Activated T-helper 17 cell treated with anti-CD3 and anti-CD28 coated beads, Interleukin-2, amount 50 U/mL, for 72 hours (primary cell): ENCODE measurements at places on chromosomes 7 and 10.

DNA sequence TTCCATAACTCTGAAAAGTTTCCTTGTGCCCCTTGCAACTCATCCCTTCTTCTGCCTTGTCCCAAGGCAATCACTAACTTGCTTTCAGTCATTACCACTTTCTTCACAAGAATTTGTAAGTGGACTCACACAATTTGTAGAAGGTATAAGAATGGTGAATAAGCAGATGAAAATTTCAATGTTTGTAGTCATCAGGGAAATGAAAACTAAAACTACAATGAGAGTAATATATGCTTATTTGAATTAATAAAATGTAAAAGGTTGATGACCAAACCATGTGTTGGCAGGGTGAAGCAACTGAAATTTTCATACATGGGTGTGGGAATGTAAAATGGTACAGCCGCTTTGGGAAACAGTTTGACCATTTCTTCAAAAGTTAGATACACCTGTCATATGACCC lies 79.7 kb downstream of the GNAT3 start:
- H3K36me3 ChIP-seq, result no peaks in the 10 kb centered on the region
- no peak overlapping the region for H3K27ac ChIP-seq
- H3K4me1 ChIP-seq, result no peaks in the 10 kb centered on the region
- no peak for ATAC-seq

DNA sequence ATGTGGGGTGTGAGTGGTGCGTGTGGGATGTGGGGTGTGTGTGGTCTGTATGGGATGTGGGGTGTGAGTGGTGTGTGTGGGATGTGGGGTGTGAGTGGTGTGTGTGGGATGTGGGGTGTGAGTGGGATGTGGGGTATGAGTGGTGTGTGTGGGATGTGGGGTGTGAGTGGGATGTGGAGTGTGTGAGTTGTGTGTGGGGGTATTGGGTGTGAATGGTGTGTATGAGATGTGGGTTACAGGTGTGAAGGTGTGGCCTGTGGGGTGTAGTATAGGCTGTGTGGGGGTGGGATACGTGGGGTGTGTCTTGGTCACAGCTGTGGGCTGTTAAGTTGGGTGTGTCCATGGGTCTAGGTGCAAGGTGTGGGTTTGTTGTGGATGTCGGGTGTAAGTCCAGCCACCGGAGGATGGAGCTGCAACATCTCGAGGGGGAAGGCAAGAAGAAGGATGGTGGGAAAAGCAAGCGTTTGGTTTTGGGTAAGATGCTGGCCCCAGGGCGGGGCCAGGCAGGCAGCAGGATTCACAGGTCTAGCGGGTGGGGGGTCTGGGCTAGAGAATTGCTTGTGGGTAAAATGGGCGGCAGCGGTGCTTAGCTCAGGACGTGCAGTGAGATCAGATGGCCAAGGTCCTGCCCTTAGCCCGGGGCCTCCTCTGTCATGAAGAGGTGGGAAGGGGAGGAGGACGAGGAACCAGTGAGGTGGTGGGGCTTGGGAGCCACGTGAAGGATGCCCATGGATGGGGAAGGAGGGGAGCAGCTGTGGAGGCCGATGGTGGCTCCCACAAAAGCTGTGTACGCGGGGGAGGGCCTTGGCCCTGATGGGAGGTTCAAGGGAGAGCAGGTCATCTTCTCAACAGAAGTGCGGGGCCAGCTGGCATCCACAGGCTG lies 60.1 kb downstream of the CFAP46 start:
- peaks cover 7% of the 10 kb centered on the region for H3K27me3 ChIP-seq
- no peak for ATAC-seq
- no peak overlapping the region for H3K4me3 ChIP-seq
- no peak overlapping the region for H3K27ac ChIP-seq
- no peaks in the 10 kb centered on the region for H3K4me1 ChIP-seq
- no peaks in the 10 kb centered on the region for H3K36me3 ChIP-seq

GRCh38 chr7:1942243-1942940 lies 272.3 kb downstream of the ELFN1 start:
- no peak overlapping the region for H3K27ac ChIP-seq
- no peak overlapping the region for H3K4me3 ChIP-seq
- no peaks in the 10 kb centered on the region for H3K27me3 ChIP-seq
- peaks cover 37% of the 10 kb centered on the region for H3K4me1 ChIP-seq

DNA sequence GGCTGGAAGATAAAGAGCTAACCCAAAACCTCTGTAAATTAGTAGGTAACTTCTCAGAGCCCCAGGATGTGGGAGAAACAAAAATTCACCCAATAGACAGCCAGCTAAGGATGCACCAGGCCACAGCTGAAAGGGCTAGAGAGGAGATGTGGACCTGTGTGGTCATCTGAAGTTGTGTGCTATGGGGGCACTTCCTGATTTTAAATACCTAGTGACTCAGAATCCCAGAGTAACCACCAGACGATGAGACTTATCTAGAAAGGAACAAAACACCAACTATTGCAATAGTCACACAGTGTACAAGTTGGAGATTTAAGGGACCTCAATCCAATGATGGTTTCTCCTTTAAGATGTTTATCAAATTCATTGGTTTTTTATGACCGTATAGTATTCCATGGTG lies 408.3 kb upstream of the ANKRD30A start:
- H3K27ac ChIP-seq, result no peak overlapping the region
- ATAC-seq, result no peak
- H3K4me3 ChIP-seq, result no peak overlapping the region
- no peaks in the 10 kb centered on the region for H3K4me1 ChIP-seq

DNA sequence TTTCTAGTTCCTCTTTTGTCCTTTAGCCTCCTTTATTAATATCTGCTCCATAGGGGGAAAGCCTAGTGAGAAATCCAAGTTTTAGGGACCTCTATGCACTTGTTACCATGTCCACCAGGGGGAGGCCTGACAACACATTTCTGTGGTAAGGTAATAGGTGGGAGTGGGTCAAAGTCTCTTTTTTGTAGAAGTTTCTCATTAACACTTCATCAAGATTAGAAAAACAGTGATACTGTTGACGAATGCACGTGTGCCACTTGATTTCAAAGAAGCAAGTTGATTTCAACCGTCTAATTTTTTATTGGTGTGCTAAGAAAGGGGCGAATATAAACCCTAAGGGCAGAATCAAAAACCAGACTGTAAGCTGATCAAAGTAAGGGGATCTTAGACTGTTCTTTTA lies 30.6 kb downstream of the CISD1 start:
- peak; percentile 76 for ATAC-seq
- H3K4me3 ChIP-seq, result no peak overlapping the region
- no peaks in the 10 kb centered on the region for H3K4me1 ChIP-seq
- H3K27me3 ChIP-seq, result peaks cover 7% of the 10 kb centered on the region
- no peak overlapping the region for H3K27ac ChIP-seq
- no peaks in the 10 kb centered on the region for H3K36me3 ChIP-seq

- peaks cover 2% of the 10 kb centered on the region for H3K27me3 ChIP-seq
- ATAC-seq, result no peak
- no peaks in the 10 kb centered on the region for H3K36me3 ChIP-seq
These were observed 249.3 kb upstream of the NEBL start for GRCh38 chr10:21146436-21146789.

- H3K4me1 ChIP-seq, result no peaks in the 10 kb centered on the region
- no peaks in the 10 kb centered on the region for H3K27me3 ChIP-seq
- H3K36me3 ChIP-seq, result no peaks in the 10 kb centered on the region
- no peak overlapping the region for H3K27ac ChIP-seq
- H3K4me3 ChIP-seq, result no peak overlapping the region
These were observed 39.2 kb upstream of the OTUD1 start for GRCh38 chr10:23399701-23400144.

- no peak overlapping the region for H3K4me3 ChIP-seq
- ATAC-seq, result no peak
- no peaks in the 10 kb centered on the region for H3K36me3 ChIP-seq
These were observed 102.2 kb upstream of the ANKRD1 start for GRCh38 chr10:91022924-91023699.

GRCh38 chr10:59133841-59134593 lies 42.4 kb upstream of the PHYHIPL start:
- H3K4me1 ChIP-seq, result no peaks in the 10 kb centered on the region
- no peak overlapping the region for H3K27ac ChIP-seq
- no peak overlapping the region for H3K4me3 ChIP-seq
- ATAC-seq, result no peak
- H3K36me3 ChIP-seq, result no peaks in the 10 kb centered on the region

- no peak overlapping the region for H3K27ac ChIP-seq
- H3K36me3 ChIP-seq, result peaks cover 8% of the 10 kb centered on the region
- no peak for ATAC-seq
- H3K27me3 ChIP-seq, result no peaks in the 10 kb centered on the region
- no peak overlapping the region for H3K4me3 ChIP-seq
- H3K4me1 ChIP-seq, result no peaks in the 10 kb centered on the region
These were observed 127.0 kb downstream of the ATE1 start for GRCh38 chr10:121800831-121801230.

- no peaks in the 10 kb centered on the region for H3K27me3 ChIP-seq
- H3K4me1 ChIP-seq, result no peaks in the 10 kb centered on the region
- no peak overlapping the region for H3K4me3 ChIP-seq
- H3K27ac ChIP-seq, result no peak overlapping the region
These were observed 28.6 kb upstream of the ZEB1 start for GRCh38 chr10:31290386-31290785.
